ENCODE measurements at places on chromosomes 5 and 9.
A peak's percentile ranks its signal among the peaks of the same experiment; 100 is the strongest.

DNA sequence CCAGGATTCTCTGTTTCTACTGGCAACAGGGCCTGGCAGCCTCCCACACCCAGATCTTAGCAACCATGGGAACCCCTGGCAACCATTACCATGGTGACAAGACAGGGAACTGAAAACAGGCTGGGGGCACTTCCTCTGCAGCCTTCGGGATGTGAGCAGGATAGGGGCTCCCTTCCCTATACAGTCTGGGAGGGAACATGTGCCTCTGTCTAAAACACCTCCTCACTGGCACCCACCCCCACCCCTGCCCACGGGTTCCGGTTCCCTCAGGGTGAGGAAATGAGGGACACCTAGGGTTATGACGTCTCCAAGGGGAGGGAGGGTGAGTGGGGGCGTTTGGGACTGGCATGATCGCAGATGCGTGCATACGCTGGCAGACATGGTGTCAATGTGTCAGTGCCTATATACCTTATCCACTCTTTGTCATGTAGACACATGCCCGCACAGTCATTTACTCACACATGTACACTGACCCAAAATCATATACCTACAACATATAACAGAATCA is 3.0 kb upstream of the DNAJB5 start:
- peak; percentile 80 for DNase-seq

GRCh38 chr5:5181650-5182324 is 41.7 kb downstream of the ADAMTS16 start:
- DNase-seq, result no peak

GRCh38 chr9:93257808-93258331 is 73.9 kb downstream of the WNK2 start:
- no peak for DNase-seq

DNA sequence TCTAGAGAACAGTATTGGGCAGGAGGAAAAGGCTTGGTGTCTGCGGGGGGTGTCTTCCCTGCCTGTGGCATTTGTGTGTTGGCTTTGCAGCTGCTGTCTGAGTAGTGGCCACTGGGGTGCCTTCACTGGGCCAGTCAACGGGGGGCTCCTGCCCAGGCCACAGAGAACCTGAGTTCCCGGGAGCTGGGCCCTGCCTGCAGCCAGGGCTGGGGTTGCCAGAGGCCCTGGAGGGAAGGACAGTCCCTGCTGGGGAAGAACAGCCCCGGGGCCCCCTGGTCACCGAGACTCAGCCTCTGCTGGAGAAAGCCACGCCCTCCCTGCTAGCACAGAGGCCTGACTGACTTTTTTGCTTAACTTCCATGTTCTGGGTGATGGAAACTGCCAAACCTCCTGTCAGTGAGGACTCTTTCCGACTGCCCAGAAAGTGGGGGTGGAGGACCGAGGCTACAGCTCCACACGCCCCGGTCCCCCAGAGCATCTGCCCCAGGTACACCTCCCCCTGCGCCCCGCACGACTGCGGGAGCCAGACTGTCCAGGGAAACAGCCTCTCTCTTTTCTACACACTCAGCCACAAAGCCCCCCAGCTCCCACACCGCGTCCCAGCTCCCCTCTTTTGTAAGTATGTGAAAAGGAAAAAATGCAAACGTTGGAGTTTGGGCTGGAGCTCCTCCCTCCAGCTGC is 133.4 kb downstream of the DAB2IP start:
- DNase-seq, result no peak

- DNase-seq, result no peak
Measured at GRCh38 chr9:134473141-134474054, 147.1 kb downstream of the RXRA start.

DNA sequence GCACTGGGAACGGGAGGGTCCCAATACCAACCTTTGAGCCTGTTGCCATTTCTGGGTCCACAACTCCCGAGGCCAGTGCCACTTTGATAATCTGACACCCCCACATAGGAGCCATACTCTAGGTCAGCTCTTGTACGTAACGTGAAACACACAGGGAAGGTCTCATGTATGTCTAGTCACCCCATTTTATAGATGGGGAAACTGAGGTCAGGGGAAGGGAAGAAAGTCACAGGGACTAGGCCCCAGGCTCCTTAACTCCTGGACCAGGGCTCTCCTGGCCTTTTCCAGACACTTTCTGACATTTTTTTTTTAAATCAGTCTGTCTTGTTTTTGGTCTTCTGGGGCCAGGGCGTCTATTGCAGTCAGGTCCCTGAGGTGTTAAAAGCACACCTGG is 80.3 kb upstream of the SLC25A51 start:
- no peak for DNase-seq

GRCh38 chr9:13424204-13424603 is 144.7 kb upstream of the MPDZ start:
- DNase-seq, result peak; percentile 3

DNA sequence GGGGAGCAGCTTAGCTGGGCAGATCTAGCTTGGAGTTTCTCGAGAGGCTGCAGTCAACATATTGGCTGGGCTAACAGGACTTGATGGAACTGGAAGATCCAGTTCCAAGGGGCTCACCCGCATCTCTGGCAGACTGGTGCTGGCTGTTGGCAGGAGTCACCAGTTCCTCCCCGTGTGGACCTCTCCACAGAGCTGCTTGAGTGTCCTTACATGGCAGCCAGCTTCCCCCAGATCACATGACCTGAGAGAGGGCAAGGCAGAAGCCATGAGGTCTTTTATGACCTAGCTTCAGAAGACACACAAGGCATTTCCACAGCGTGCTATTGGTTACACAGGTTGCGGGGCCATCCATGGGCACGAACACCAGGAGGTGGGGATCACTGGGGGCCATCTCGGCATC is 26.4 kb upstream of the RXRA start:
- DNase-seq, result no peak

GRCh38 chr5:1952444-1953099 is 69.8 kb upstream of the IRX4 start:
- DNase-seq, result no peak

DNA sequence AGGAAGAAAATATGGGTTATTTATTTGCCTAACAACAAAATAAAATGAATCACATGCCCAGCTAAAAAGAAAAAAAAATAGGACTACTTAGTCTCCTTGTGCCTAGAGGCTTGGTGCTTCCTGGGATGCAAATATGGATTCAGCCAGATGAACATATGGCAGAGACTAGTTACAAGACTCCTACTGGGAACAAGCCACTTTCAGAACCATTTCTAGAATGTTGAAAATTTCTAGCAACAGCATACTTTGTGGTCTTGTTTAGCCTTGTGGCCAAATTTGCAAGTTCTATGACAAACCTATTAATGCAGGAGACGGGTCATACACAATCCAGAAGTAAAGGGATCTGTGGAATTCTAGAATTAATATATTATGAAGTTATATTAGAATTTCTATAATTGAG is 198.7 kb downstream of the CHSY3 start:
- no peak for DNase-seq

GRCh38 chr5:179865491-179866240 is 7.0 kb upstream of the MRNIP start:
- no peak for DNase-seq

DNA sequence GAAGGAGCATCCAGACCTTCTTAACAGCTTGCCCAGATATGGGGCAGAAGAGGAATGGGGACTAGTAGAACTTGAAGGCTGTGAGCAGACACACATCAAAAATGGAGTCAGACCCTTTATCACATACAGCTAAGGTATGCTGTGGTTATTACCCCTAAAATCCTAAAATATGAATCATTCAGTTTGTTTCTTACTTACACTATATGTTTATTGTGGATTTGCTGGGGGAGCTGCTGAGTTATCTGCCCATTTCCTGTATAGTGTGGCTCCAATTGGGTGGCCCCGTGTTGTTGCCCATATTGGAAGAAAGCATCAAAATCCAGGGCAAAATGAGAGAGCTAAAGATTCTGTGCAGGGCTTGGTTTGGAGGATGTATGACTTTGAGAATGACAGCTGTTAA is 56.9 kb downstream of the AP3S1 start:
- DNase-seq, result no peak

DNA sequence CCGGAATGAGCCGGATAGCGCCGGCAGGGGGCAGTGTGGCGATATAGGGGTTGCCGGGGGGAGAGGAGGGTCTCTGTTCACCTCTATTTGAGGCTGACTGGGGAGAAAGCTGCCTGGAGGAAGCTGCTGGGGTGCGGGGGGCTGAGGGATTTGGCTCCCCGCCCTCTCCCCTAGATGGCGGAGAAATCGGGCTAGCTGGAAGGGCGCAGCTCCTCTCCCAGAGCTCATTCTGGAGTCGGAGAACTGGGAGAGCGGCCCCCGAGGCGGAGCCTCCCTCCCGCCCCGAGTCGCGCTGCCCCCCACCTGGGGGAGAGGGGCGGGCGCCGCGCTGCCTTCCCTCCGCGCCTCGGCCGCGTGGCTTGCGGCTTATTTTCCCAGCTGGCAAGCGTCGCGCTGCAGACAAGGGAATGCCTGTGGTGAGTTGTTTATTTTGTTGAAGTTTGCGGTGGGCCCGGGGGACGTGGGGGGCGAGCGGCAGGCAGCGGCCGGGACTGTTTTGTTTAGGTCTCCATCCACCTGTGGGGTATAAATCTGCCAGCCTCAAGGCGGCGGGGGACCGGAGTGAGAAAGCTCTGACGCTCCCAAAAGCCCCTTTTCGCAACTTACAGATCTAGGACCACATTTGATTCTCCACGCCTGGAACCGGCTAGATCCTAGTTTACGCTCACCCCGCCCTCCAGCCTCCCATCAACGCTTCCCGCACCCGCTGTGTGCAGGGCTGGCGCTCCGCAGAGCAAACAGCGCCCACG is 4.1 kb upstream of the RGMB start:
- DNase-seq, result peak; percentile 59

- DNase-seq, result no peak
Measured at GRCh38 chr5:175353926-175354325, 90.1 kb downstream of the DRD1 start.

DNA sequence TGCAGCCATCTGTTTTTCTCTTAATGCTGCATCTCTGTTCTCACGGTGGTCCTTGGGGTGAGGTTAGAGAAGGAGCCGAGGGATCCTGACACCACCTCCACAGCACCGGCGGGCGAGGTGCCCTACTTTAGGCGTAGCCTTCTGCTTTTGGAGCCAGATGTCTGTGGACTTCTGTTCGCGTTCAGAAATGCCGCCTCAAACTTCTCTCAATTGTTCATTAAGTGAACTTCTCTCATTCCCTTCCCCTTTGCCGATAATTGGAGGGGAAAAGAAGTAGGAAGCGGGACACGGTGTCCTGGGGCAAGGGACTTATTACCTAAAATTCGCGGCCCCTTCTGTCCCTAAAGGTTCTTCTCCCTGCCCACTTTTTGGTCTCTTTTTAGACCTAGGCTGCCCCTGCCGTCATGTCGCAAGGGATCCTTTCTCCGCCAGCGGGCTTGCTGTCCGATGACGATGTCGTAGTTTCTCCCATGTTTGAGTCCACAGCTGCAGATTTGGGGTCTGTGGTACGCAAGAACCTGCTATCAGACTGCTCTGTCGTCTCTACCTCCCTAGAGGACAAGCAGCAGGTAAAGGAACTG is 455 bp downstream of the KIF20A start:
- DNase-seq, result no peak

- no peak for DNase-seq
Measured at GRCh38 chr9:92522983-92523970, 12.5 kb downstream of the ECM2 start.

DNA sequence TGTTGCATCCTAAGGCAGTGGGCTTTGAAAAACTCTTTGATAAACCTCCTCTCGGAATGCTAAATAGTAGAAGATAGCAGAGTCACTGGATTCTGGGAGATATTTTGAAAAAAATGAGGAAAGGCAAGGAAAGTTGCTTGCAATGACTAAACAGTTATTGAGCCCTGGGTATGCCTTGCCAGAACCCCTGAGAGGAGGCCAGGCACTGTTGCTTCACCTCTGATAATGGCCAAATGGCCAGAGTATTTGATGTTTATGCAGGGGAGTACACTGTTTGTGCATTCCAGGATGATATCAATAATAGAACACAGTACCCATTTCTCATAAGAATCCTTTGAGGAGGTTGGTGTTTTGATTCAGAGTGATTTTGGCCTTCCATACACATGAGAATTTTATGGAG is 935.1 kb upstream of the WWC1 start:
- DNase-seq, result no peak

- DNase-seq, result no peak
Measured at GRCh38 chr5:32713770-32714381, 2.8 kb downstream of the NPR3 start.

DNA sequence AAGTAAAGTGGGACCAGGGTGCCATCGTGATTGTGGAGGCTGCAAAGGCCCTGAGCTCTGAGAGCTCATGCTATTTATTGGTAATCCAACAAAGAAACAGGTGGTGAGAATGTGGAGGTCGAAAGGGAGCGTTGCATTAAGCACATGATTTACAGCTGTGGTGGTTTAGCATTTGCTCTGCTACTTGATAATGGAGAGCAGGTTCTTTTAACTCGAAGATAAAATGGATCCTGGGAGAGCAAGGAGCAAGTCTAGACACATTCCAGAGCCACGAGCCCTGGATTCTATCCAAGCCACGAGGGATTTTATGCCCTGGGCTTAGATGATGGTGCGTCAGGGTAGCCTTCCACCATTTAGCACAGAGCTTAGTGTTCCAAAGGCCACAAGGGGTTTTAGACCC is 1710.1 kb upstream of the CDH9 start:
- DNase-seq, result no peak

DNA sequence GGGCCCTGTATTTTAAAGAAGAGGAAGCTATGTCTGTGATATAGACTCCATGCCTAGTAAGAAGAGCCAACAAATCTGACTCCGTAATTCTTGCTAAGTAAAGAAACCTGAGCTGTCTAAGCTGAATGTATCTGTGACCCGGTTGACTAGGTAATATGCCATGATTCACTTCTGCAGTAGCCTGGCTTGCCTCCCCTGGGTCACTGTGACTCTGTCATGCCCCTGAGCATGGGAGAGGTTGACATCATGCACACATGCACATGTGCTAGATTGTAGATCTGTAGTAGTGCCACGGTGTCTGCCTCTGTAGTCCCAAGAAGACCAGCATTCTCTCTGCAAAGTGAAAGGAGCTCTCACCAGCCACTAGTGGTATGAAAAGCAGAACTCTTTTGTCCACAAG is 9.1 kb downstream of the SLC22A5 start:
- no peak for DNase-seq

DNA sequence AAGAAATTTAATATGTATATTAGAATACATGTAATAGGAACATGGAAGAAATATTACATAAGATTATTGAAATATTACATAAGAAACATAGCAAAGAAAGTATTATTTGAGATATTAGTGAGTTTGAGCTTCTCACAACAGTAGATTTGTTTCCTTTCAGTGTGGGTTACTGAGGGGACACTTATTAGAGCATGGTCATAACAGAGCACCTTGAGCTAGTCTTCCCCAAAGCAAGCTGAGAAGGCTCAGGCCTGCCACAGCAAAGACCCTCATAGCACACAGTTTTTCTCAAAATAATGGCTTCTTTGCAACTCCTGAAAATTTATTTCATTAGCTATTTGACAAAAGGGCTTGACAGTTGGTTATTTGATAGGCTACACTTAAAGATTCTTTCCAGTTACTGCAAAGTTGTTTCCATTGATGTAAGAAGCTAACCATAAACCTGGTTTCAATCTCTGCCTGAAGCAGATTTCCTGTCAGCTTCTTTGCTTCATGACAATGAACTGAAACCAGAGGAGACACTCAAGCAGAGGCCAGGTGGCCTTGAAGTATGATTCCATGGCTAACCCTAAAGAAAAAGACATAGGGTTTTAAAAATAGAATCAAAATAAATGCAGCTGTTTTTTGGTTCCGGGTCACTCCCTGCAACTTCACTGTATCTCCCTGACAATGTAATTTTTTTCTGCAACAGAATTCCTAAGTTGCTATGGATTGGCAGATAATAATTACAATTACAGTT is 68.6 kb downstream of the ERMP1 start:
- no peak for DNase-seq

All from NCI-H524 (cell line).